ENCODE measurements at places on chromosomes 2 and 18. TPM values are rescaled to one million over a fixed set of nuclear protein-coding genes. Genes with fewer than 3 reads are reported as not detected.

Gene ITGB1BP1
- 97.4 TPM for total RNA-seq

DNA sequence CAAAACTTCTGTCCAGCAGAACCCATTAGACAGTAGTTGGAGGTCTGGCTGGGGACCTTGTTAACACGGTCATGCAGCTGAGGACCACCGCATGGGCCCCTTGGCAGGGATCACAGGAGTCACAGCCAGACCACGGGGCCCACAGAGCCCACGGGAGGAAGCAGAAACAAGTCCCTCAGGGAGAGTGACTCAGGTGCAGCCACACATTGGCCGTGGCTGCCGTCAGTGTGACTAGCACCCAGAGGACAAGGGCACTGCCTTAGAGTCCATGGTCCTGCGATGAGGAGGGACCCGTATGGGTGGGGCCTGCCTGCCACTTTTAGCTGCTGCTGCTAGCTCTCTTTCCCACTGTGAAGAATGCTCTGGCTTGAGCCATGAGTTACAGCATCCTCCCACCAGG is 5.9 kb upstream of the RFX8 start:
- H3K36me3 ChIP-seq = no peaks in the 10 kb centered on the region
- peaks cover 4% of the 10 kb centered on the region for H3K27me3 ChIP-seq
- DNase-seq = no peak
- peaks cover 8% of the 10 kb centered on the region for H3K4me1 ChIP-seq

- peaks cover 96% of the 10 kb centered on the region for H3K4me1 ChIP-seq
- peak overlapping the region; percentile 54 for H3K4me3 ChIP-seq
- H3K27ac ChIP-seq = peak overlapping the region; percentile 92
- no peak for DNase-seq
Measured at GRCh38 chr2:197297266-197297665, 13.3 kb downstream of the ANKRD44 start.

DNA sequence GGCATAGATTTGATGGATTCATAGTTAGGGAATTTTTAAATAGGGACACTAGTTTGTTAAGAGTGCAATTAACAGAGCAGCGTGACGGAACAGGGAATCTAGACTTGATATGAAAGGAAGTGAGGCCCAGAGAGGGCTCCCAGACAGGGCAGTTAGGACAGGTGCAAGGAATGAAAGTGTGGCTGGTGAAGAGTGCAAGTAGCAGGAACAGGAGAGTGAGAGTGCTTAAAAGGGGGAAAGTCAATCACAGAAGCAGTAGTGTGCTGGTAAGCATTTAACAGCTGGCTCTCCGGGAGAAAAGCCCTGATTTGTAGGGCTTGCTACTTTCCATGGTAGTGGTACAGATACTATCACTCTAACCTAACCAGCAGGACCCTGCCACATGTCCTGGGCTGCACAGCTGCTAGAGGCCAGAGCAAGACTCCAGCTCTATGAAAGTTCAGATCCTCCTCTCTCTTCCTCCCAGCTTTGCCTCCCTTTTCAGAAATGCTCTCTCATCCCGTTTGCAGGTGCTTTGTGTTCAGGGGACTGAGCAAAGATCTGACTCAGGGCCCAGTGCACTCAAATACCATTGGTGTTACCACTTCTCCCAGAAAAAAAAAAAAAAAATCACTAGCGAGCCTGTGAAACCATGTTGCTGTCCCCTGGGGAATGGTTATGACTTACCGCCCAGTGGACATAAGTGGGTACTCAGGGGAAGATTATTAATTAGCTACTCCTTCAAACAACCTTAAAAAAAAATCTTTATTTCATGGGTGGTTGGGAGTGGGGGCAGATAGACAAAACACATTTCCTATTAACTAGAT is 18.1 kb upstream of the GCFC2 start:
- H3K27ac ChIP-seq = no peak overlapping the region
- H3K36me3 ChIP-seq = no peaks in the 10 kb centered on the region
- DNase-seq = no peak
- no peak overlapping the region for H3K4me3 ChIP-seq
